ENCODE measurements at places on chromosomes 5 and 9.

- no peak for DNase-seq
These were observed 16.5 kb downstream of the TRIM32 start for GRCh38 chr9:116703634-116704033.

DNA sequence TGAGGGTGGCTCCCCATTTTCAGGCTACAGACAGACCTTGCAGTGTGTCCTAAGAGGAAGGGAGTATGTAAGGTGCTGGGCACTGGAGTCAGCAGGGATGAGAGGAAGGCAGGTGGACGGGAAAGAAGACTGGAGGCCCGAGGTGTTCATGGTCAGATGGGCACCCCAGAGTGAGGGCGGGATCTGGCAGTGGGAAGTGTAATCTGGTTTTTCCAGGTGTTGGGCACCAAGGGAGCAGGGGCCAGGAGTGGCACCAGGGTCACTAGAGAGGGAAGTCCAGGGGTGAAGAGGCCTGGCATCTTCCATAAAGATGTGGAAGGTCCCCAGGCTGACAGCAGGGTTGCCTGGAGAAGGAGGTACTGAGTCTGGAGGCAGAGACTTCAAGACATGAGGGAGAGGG is 29.7 kb downstream of the PITX1 start:
- no peak for DNase-seq

- no peak for DNase-seq
These were observed 23.8 kb upstream of the BOD1 start for GRCh38 chr5:173640156-173640804.

GRCh38 chr9:131844745-131845118 is 104.9 kb upstream of the RAPGEF1 start:
- DNase-seq: no peak

- no peak for DNase-seq
These were observed 16.9 kb downstream of the SEMA6A start for GRCh38 chr5:116557669-116558271.

- peak; percentile 70 for DNase-seq
These were observed 1.7 kb upstream of the ZSWIM6 start for GRCh38 chr5:61330341-61330844.

DNA sequence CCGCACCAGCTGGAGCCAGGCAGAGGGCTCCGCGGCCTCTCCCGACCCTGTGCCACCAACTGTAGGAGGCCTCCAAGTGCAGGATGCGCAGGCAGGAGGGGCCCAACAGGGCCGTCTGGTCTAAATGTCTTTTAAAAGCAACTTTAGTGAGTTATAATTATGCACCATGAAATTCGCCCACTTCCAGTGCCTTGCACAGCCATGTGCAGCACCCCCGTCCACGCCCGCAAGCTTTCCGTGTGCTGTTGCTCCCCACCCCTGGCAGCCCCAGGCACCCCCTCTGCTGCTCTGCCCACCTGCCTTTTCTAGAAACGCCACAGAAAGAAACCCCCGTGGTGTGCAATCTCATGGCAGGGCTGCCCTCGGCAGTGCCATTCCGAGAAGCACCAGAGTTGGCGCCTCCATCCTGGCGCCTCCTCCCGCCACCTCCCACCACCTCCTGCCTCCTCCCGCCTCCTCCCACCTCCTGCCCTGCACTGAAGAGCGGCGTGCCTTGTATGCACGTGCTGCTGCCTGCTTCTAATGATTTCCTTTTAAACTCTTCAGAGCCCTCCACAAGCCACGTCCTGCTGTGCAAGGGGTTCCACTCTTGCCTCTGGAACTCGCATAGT is 7.5 kb upstream of the SLC6A18 start:
- DNase-seq: no peak

GRCh38 chr9:16898464-16898863 is 28.0 kb upstream of the BNC2 start:
- no peak for DNase-seq

DNA sequence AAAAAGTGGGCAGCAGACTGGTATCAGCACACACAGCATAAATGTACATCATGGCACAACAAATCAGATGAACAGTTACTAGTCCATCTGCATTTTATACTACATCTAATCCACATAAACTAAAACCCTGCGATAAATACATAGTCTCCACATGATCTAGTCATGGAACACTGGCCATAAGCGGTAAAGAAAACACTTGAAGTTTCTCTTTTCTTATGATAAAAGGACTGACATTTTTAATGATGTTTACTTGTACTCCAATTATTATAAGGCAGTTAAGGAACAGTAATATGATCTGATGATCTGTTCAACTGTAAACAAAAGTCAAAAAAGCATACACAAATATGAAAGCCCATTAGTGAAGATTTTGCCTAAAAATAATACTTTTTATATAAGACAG is 112.5 kb downstream of the MPDZ start:
- no peak for DNase-seq

DNA sequence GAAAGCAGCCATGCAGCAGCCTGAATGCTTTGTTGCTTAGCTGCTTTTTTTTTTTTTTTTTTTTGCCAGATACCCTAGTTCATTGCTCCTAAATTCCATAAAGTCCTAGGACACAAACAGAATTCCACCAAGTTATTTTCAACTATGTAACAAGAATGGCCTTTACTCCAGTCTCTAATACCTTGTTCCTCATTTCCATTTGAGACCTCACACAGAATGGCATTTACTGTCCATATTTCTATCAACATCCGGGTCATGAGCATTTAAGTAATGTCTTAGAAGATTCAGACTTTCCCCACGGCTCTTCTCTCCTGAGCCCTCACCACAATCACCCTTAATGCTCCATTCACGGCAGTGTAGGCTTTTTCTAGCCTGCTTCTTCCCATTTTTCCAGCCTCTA is 31.7 kb upstream of the FBXW11 start:
- no peak for DNase-seq

- DNase-seq: no peak
These were observed 100.7 kb downstream of the MTX3 start for GRCh38 chr5:79890119-79890929.

DNA sequence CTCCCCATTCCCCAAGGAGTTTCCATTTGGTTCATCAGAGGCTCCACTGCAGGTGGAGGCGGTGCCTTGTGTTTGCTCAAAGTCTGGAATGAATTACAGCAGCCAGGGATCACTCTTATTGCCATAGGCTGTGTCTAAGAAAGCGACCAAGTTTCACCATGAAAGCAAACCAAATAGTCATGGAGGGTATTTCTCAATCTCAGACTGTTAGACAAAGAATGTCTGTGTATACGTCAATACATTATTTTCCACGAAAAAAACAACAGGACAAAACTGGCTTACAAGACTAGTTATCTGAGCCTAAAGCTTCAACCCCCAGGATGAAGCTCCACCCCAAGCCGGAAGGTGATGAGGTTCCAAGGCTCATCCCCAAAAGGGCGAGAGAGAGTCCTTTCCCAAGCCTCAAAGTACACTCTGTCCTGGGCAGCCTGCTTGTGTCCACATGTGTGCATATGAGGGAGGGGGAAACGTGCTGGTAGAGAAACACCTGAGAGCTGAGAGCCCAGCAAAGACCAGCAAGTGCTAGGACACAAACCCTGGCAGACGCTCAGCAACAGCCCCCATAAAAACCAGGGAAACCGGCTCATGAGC is 4.3 kb downstream of the B4GALT1 start:
- peak; percentile 88 for DNase-seq

GRCh38 chr9:35488021-35488420 is 1.9 kb upstream of the RUSC2 start:
- DNase-seq: no peak

GRCh38 chr5:124393584-124394379 is 352.7 kb downstream of the ZNF608 start:
- DNase-seq: no peak

GRCh38 chr5:16568875-16569580 is 47.8 kb downstream of the RETREG1 start:
- DNase-seq: peak; percentile 61

DNA sequence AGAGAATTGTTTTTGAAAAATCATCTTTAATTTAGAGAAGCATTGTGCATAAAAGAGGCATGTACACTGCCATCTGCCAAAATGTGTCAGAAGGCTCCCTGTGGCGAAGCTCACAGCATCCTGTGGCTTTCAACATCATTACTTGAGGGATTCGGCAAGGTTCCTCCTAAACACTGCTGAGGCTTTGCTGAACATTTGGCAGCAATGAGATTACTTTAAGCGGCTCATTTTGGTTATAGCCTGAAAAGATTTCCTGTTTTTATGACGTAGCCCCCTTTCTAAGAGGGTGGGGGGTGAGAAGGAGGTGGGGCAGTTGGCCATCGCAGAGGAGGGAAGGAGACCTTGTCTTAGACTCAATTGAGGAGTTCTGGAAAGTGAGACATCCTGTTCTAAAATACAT is 469.4 kb downstream of the RASEF start:
- no peak for DNase-seq

DNA sequence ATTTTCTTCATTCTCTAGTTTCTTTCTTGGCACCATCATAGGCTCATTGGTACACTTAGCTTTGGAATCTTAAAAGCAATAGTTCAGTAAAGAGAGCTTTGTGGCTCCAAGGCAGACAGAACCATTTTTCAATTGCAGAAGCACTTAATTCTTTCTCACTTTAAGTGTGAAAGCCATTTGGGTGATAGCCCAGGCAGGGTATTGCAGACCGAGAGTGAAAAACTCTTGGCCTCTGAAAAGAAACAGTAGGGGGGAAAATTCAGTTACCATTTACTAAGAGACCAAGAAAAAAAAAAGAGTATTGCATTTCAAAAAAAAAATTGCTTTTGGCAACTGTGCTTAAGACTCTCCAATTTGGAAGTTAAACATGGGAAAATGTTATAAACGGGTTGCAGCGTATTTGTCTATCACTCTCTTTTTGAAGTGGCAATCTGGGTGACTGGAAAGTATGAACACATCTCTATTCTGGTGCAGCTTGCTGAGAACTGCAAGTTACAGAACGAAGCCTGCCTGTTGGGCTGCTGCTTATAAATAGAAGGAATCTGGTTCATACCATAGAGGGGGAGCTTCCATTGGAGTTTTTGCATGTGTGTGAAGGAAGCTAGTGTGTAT is 170.5 kb downstream of the TLE4 start:
- DNase-seq: no peak

DNA sequence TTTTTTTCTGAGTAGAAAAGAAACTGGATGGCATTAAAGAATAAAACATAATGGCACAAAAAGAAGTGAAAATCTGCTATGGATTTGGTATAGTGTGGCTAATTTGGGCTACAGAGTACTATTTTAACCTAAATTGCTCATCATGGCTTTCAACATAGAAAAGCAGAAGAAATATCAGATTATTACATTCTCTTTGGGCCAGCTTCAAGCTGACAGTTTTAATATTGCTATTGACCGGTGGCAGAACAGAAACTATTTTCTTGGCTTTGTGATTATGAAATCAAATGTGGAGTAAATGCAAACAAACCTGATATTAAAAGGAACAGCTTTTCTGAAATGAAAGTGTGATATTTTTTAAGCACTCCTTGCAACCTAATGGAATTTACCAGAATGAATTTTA is 301.5 kb downstream of the EPB41L4A start:
- no peak for DNase-seq

GRCh38 chr5:140220698-140221064 is 45.7 kb downstream of the CYSTM1 start:
- DNase-seq: no peak

- peak; percentile 35 for DNase-seq
These were observed 199.9 kb upstream of the CDKN2B start for GRCh38 chr9:22208846-22209585.

- DNase-seq: peak; percentile 71
These were observed 7.9 kb downstream of the PRR7 start for GRCh38 chr5:177454397-177455035.

- no peak for DNase-seq
These were observed 211.0 kb downstream of the SEC61B start for GRCh38 chr9:99433095-99433494.

DNA sequence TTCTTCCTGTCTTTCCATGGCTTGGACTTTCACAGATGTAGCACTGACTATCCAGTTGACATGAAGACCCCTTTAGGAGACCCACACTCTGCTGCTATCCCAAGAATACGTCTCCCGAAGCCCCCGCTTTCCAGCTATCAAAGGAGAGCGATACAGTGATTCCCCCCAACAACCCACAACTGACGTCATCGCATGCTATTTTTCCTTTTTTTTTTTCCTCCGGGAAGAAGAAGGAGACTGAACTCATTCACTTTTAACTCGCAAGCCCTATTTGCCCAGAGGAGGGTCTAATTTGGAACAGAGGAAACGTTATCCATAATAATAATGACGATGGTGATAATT is 2.1 kb downstream of the PAPPA start:
- DNase-seq: no peak

- no peak for DNase-seq
These were observed 65.2 kb downstream of the PPARGC1B start for GRCh38 chr5:149795360-149795759.

DNA sequence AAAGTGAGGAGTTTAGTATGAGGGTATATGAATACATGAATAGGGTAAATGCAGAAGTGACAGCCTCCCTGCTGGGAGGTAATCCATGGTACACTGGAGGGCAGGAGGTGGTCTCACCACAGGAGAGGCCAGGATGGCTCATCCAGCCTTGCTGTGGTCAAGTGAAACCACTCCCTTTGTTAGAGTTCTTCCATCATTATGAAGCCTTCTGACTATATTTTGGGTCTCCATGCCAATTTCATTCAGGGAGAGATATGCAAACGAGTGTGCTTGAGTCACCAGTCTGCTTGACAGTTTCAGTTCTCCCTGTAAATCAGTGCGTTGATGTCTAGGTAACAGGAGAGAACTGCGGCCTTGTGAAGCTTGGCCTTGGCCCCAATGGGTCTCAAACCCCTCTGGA is 16.4 kb downstream of the PPP3R2 start:
- DNase-seq: no peak
